ENCODE measurements at places on chromosomes 16 and 17.

- no peak for DNase-seq
Measured at GRCh38 chr17:67369676-67370075, 3.3 kb upstream of the PSMD12 start.

- DNase-seq, result no peak
Measured at GRCh38 chr17:43043307-43043706, 18.3 kb downstream of the RND2 start.

GRCh38 chr16:620700-621525 is 9.9 kb upstream of the WFIKKN1 start:
- no peak for DNase-seq

- no peak for DNase-seq
Measured at GRCh38 chr17:4786106-4786511, at the start of gene VMO1. Gene VMO1, minus strand, starts transcription at chr17:4786364. Its CDS starts 12 bp downstream, at chr17:4786352.

GRCh38 chr16:474420-475122 is 49.1 kb downstream of the RAB11FIP3 start:
- DNase-seq, result no peak

DNA sequence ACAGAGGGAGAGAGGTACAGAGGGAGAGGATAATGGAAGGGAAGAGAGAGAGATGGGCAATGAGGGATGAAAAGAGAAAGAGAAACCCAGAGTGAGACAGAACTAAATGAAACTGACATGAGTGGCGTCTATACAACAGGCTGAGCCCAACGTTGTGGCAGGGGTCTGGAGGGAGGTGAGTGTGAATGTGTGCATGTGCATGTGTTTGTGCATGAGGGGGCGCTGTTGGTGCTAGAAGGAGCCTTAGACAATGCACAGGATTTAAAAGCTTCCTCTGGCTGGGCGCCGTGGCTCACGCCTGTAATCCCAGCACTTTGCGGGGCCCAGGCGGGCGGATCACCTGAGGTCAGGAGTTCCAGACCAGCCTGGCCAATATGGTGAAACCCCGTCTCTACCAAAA is 454.8 kb upstream of the CDH11 start:
- no peak for DNase-seq

DNA sequence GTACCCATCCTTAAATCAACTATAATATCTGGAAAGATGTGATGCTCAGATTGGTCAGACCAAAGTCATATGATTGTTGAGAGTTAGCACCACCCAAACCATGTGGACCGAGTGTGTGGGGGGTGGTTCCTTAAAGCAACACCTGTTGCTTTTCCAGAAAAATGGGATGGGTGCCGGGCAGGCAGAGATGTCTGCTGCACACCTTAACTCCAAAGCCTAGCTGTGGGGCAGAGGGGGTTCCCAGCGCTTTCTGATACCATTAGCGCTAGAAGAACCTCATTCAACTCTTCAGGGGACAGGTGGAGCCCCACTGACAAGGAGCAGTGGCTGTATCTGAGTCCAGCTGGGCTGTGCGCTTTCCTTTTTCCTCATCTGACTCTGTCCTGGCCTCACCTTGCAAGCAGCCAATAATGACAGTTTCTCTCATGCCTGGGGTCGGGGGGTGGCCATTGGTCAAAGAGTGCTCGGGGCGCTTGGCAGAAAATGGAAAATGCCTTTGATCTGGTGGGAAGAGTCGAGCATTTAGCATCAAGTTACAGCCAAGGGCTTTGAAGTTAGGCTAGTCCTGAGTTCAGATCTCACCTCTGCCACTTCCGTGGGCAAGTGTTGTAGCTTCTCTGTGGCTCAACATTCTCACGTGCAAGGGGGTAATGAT is 82.6 kb downstream of the IRX3 start:
- no peak for DNase-seq

DNA sequence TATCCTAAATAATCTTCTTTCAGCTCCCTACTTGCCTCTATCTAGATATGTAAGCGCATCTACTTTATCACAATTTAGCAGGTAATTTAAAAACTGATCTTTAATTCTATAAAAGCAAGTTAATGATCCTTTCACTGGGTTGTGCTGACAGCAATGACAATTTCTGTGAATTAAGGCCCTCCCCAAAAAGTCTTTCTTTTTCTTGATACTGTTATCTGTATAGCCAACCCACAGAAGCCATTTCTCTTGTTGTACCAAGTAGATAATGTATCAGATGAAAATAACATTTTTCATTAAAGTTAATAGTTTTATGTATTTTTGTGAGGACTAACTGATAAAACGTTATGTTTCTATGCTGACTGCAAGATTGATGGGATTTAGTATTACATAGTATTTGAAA is 3.8 kb downstream of the ZPBP2 start:
- no peak for DNase-seq

- no peak for DNase-seq
Measured at GRCh38 chr17:43839670-43840108, 6.7 kb upstream of the MPP3 start.

DNA sequence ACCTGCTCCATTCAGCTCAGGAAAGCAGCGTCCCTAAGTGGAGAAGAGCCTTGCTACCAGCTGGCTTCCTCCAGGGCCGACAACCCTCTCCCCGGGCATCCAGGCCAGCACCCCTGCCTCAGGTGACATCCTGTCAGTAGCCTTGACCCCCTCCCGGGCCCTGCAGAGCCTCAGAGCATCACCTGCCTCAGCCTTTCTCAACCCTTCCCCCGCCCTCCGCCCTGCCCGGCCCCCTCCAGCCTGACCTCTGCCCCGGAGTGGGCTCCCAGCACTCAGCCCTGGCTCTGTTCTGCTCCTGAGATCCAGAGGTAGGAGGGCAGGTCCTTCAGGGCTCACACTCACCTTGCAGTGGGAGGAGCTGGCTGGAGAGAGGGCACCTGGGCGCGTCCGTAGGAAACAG is 73.8 kb upstream of the METRNL start:
- no peak for DNase-seq

DNA sequence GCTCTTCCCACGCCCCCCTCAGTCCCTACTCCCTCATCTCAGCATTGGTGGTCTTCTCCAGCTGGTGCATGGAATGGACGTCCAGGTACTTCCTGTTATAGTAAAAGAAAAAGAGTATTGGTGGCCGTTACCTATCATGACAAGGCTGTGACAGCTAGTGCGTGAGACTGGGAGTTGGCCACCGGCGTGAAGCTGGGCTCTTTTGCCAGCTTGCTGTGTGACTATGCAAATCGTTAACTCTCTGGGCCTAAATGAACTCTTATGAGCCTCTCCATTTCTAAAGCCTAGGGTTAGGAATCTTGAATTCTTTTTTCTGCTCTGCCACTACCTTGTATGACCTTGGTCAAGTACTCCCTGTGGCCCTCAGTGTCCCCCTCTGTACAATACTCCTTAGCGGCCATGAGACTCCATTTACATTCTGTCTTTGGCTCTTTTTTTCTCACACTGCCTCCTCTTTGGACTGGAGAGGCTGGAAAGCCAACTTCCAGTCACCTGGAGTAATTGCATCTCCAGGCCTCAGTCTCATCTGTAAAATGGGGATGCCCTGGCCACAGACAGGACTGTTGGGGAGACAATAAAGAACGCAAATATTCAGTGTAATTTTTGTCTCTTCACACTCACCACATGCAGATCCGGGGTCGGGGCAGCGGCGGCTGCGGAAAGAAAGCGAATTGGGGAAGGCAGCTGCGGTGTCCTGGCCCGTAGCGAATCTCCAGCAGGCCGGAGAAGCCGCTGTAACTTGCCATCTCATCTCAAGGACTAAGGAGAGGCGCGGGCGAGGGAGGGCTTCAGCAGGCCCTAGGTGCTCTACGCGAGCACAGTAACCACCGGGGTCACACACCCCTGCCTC is 1.1 kb downstream of the CFAP119 start:
- DNase-seq, result no peak

DNA sequence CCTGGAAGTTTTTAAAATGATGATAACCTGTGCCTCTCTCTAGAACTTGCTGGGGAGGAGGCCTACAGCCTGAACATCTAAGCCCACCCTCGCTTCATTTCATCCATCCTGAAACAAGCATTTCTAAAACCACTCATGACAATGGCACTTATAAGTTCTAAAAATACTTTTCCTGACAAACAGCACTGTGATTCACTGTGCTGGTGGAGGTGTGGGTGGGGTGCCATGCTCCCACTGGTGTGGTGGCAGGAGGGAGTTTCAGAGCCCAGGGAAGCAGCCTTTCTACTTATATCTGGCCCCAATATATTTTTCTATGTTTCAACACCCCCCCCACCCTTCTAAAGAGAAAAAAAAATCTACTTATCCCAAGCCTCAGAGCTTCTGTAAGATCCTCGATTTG is 52.6 kb downstream of the RAB11FIP4 start:
- DNase-seq, result no peak

DNA sequence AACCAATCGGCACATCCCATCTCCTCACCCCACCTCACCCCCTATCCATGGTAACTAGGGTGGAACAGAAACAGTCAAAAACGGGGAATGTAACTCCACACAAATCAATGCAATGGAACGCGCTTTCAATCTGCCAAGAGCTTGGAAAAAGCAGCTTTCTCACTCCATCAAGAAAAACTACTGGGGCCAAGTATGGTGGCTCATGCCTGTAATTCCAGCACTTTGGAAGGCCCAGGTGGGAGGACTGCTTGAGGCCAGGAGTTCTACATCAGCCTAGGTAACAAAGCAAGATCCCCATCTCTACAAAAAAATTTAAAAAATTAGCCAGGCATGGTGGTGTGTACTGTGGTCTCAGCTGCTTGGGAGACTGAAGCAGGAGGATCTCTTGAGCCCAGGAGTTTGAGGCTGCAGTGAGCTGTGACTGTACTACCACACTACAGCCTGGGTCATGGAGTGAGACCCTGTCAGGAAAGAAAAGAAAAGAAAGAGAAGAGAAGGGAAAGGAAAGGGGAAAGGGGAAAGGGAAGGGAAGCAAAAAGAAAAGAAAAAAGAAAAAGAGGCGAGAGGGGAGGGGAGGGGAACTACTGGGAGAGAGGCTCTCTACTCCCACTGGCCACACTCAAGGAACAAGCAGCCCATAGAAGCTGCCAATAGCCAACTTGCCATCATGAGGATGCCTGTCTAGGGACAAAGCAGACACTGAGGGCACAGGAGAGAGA is 38.9 kb downstream of the ARHGAP17 start:
- no peak for DNase-seq

DNA sequence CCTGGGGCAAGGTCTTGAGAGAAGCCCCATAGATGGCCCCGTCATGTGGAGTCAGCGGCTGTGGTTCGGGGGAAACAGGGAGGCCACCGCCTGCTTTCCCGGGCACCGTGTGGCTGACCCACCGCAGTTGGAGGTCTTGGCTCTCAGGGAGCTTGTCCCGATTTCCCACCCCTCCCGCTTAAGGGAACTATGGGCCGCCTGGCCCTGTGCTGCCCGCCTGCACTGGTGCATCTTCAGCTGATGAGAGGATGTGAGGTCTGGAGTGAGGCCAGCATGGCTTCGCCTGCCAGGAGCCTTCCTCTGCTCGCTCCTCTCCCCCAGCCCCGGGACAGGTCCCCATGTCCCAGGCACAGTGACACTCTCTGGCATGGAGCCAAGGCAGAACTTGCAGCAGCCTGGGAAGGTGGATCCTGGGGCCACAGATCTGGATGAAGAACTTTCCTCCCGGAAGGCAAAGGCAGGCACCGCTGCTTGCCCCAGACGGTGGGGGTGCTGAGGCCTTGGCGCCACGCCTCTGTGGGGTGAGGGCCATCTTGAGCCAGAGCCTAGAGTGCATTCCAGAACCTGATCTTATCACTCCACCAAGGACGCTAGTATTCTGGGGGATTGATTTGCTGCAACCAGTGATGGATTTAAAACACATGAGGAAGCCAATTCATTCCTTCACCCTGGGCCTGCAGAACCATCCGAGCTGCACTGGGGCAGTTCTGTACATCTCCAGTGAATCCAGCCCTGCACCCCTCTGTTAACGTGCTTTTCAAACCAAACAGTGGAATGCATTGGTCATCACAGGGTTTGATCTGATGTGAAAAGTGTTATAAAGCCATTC is 178.6 kb upstream of the TNRC6C start:
- no peak for DNase-seq

DNA sequence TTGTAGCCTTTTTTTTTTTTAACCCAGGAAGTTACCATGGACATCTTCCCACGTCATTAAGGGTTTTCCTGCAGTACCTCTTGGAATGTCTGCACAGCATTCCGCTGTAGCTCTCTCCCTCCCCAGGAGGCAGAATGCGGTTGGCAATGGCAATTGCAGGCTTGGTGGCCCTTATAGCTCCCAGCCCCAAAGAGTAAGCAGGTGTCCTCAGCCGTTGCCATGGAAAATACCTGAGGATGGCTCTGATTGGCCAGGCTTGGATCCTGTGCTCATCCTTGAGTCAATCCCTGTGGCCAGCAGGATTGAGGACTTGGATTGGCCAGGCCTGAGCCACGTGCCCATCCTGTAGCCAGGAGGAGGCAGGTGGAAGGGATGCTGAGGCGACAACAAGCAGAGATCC is 15.5 kb upstream of the TIMP2 start:
- DNase-seq, result no peak

DNA sequence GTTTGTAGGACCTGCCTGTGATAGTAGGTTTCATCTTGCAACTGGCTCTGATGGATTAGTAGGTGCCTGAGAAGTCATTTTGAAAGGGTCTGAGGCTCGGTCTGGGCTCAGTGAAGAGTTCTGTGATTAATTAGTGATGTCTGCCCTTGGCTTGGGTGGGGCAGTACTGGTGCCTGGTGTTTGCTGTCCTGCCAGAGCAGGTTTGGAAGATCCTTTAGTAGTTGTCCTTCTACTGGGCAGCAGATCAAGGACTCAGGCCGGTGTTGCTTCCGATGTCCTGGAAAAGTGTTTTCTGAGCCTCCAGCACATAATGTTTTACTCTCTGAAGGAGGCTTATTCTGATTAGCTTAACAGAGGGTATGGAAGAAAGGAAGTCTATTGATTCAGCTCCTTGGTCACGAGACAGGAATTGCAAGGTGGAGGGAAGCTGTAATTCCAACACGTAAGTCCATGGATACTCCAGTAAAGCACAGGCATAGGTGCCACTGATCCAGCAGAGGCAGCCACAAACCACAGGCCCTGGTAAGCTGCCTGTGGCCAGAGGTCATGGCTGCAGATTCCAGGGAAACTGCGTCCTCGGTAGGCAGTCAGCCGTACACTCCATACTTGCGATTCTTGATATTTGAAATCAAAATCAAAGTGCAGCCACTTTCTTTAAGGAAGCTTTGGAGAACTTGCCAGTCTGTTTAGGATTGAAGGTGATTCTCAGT is 18.7 kb downstream of the HLF start:
- no peak for DNase-seq

- no peak for DNase-seq
Measured at GRCh38 chr17:47286198-47286914, 32.7 kb downstream of the ITGB3 start.

- no peak for DNase-seq
Measured at GRCh38 chr16:68490829-68491575, 42.7 kb upstream of the SMPD3 start.

- DNase-seq, result no peak
Measured at GRCh38 chr17:39556423-39556822, 51.3 kb downstream of the NEUROD2 start.

- DNase-seq, result no peak
Measured at GRCh38 chr17:65030618-65031017, 25.9 kb downstream of the GNA13 start.
